ENCODE measurements at places on chromosomes 3 and 15.

- DNase-seq = no peak
These were observed 151.1 kb downstream of the ADAMTS17 start for GRCh38 chr15:100190675-100191074.

DNA sequence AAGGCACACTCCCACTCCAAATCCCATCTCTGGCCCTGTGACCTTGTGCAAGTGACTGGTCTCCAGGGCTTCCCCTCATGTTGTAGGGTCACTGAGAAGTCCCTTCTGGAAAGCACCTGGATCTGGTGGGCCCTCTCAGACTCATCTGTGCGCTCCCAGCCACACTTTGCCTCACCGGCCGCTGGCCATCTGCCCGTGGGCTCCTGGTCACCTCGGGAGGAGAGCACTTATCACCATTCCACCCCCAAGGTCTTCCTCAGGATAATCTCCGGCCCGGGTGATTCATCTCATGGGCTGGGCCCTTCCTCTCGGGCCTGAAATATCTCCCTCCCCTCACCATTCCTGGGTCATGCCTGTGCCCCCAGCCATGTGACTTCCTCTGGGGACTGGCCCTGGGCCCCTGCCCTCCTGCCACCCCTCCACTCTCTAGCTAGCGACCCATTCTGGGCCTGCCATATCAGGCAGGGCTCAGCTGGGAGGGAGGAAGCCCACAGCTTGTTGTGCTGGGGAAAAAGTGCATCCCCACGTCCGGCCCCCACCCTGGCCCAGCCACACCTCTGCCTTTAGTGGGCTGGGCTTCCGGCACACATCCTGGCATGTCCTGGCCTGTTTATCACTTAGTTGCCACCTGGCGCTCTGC lies 10.6 kb upstream of the WNT7A start:
- no peak for DNase-seq

DNA sequence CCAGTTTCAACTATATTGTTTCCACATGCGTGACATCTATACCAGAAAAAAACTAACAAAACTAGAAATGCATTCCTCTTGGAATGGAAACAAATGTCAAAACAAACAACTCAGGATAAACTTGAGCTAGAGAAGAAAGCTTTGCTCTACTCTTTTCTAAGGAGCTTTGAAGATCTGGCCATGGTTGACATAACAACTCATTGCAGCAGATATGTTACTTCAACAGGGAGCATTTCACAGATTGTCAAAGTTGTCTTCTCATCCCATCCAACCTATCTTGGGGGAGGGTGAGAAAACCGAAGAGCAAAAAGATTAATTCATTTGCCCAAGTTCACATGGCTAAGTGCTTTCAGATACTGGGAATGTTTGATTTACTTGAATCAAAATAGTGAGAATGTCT lies 484.4 kb downstream of the CNTN4 start:
- DNase-seq = no peak

DNA sequence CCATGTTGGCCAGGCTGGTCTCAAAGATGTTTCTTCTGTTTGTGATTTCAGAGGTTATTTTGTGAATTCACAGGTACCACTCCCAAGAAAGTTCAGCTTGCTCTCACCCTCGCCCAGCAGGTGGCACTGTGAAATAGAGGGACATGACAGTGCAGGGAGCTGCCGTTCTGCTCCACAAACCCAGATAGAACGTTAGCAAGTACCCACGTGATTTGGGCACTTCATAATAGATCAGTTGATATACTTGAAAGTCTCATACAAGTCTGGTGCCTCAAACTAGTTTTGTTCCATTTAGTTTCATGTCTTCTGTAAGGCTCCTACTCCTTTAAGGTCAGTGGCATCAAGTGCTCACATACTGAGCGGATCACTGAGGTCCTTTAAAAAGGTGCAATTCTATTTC lies 45.5 kb downstream of the FILIP1L start:
- DNase-seq = peak; percentile 70

GRCh38 chr15:70092464-70093027 lies 5.2 kb downstream of the TLE3 start:
- DNase-seq = no peak

GRCh38 chr3:123126653-123127052 lies 59.8 kb downstream of the PDIA5 start:
- no peak for DNase-seq

DNA sequence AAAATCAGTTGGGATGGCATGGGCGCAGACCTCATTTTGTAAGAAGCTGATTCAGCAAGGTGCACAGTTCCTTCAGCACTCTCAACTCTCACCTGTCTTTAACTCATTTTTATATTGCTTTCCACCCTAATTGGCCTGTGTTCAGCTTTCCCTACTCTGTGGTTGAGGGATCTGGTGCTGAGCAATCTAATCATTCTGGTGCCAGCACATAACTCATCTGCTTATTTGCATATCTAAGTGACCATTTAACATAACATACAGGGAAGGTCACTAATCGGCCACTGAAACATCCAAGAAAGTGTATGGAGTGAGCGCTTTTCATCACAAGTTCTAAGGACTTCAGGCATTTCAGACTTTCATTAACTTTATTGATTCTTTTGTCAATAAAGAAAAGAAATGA lies 303.4 kb upstream of the ROPN1 start:
- no peak for DNase-seq

DNA sequence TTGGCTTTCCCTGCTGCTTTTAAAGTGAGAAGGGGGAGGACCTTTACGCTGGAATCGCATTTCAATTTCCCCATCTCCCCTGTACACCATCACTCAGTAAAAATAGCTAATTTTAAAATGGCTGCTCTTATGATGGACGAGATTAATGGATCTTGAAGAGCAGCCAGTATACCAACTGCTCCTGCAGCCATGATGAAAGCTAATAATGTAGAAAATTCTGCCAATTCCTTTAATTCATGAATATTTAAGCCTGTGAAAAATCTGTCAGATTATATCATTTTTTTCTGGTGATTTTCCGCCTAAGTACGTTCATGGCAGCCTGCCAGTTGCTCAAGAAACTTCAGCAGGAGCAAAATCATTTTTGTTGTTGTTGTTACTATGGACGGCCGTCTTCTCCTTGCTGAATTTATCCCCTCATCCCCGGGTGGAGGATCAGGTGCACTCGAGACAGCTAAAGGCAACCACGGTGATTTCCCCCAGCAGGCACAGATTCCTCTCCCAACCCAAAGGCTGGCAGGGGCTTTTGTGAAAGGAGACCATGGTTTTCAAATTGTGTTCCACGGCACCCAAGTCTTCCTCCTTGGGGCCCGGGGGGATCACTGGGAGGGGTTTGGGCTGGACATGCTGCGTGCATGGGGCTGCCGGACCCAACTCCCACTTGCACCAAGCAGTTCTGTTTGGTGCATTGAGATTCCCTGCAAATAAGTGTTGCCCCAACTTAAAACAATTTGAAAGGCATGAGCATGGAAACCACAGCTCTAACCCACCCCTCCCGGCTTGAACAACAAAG lies 289.6 kb downstream of the UACA start:
- DNase-seq = no peak

GRCh38 chr3:131082871-131083863 lies 56.5 kb downstream of the NEK11 start:
- DNase-seq = no peak

DNA sequence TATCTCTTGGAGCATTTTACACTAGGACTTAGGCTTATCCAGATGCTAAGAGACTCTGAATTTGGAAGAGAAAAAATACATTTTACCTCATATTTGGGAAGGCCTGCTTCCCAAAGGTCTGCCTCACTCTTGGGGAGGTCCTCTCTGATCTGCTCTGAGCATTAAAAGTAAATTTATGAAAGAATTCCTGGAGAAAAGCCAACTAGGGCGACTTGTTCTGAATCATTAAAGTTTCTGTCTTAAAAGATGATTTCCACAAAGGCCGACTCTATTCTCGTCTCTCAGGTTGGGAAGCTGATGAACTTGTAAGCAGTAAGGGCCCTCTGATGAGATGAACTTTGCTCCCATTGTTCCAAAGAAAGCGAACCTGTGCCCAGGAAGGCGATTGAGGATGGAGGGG lies 48.7 kb upstream of the HES1 start:
- no peak for DNase-seq

DNA sequence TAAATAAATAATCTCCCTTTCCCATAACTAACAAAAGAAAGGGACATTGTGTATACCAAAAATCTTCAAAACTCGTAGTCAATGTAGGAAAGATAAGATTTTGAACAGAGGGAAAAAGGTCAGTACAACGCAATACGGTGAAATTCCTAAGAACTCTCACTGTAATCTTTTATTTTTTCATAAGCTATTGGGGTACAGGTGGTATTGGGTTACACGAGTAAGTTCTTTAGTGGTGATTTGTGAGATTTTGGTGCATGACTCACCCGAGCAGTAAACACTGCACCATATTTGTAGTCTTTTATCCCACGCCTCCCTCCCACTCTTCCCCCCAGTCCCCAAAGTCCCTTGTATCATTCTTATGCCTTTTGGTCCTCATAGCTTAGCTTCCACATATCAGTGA lies 718.0 kb downstream of the TBL1XR1 start:
- no peak for DNase-seq

DNA sequence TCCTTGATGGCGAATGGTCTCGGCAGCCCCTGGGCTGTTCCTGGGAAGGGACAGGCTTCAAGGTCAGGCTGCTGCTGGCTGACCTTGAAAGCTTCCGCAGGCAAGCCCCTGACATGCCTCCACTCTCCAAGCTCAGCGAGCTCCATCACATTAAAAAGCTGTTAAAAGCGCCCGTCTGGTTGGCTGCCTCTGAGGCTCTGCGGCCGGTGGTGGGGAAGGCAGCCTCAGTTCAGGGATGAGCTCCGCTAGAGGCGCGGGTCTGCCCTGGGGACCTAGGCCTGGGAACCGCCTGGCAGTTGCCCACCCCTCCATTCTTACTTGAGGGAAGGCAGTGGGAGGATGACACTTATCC lies 103.8 kb downstream of the LINGO1 start:
- DNase-seq = no peak

DNA sequence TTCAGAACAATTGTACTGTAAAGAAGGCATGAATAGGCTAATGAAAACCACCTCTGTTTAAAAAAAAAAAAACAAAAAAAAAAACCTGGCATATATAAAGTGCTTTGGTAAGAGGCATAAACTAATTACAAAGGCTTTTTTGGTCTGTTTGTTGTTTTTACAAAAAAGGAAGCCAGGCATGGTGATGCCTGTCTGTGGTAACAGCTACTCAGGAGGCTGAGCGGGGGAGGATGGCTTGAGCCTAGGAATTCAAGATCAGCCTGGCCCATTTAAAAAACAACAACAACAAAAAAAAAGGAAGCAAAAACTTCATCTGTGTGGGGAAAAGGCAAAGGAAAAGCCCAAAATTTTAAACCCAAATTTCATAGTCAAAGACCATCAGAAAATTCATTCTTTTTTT lies 47.0 kb downstream of the OSBPL10 start:
- DNase-seq = no peak

DNA sequence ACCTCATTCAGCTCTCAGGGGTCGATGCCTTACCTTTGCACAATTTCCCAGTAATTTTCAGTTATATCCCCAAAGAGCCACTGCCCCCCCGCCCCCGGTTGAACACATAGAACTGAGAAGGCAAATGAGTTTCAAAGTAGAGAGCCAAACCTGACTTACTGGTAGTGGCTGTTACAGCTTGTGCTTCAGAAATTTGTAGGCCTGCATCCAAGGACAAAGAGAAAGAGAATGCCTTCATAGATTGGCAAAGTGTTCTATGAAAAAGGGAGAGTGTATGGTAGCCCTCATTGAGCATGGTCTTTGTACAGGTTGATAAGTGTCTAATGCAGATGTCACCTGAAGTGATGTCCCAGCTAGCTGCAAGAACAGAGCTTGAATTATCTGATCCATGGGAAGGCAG lies 13.9 kb downstream of the SEMA6D start:
- no peak for DNase-seq

GRCh38 chr3:172153335-172153861 lies 114.0 kb downstream of the FNDC3B start:
- no peak for DNase-seq

- no peak for DNase-seq
These were observed 51.8 kb downstream of the CHST2 start for GRCh38 chr3:143171141-143171980.

- no peak for DNase-seq
These were observed 81.8 kb upstream of the ALDH1L1 start for GRCh38 chr3:126262227-126262626.

GRCh38 chr3:138696666-138697370 lies 88.2 kb downstream of the FAIM start:
- DNase-seq = no peak

DNA sequence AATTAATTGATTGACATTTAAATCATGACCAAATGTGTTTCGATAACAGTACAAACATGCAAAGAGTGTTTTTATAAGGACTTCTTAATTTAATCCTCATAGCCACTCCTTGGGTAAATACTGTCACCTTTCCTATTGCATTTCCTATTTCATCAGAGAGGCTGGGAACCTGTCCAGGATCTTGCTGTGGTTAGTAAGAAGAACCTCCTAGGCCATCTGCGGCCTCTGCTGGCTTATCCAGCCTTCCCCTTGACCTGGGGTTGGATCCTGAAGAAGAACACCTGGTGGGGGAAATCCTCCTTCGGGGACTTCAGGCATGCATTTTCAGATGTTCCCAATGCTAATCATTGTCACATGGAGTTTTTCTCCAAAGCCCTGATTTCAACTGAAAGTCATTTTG lies 25.5 kb downstream of the GLDN start:
- no peak for DNase-seq

GRCh38 chr15:89723031-89723430 lies 28.0 kb downstream of the MESP1 start:
- DNase-seq = no peak

GRCh38 chr15:96409215-96410138 lies 79.0 kb downstream of the NR2F2 start:
- DNase-seq = no peak

DNA sequence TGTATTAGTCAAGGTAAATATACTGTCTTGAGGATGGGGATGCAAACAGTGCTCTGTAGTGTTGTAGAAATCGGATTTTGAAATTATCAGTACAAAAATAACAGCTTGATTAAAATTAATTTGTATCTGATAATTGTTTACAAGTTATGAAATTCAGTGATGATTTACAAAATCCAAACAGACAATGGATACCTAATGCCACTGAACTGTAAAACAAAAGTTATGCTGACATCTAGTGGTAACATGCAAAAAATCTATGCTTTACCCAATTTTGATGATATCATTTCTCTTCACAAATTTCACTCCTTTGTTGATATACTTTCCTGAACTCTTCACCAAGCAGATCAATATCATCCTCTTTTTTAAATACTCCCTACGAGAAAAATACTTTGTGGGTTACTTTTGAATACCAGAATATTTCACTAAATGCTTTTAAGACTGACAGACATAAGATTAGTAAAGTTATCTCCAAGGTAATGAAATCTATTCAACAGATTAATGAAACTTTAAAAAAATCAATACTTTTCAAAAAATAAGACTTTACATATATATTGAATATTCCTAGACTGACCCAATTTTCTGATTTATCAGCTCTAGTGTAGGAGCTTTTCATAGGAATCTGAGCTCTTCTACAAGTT lies 36.0 kb downstream of the MNS1 start:
- DNase-seq = no peak

- no peak for DNase-seq
These were observed at the start of gene CFAP100 for GRCh38 chr3:126394179-126394976. TSS of gene CFAP100 (plus strand) at chr3:126394909. CDS start at chr3:126396001, 1,092 bp downstream.

DNA sequence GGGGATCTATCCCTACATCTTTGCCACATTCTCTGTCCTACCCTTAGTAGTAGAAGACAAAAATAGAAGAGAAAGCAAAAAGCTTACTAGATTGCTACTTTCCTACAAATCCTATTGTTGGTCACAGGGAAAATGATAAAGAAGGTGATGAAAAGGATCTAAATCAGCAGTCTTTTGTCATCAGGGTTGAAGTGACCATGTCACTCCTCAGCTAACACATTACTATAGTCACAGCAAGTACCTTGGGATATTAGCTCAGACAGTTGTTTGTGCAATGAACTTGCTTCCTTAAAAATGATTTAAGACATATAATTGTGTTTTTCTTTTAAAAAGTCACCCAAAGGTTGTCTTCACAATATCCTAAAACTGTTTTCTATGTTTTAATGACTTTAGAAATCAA lies 6.3 kb downstream of the ST3GAL6 start:
- no peak for DNase-seq

Data from stimulated activated CD8-positive, alpha-beta memory T cell treated with anti-CD3 and anti-CD28 coated beads, Interleukin-4, amount 100 ng/mL, for 24 hours (primary cell).